ENCODE measurements at places on chromosomes 11 and 22. TPM values are rescaled to one million over a fixed set of nuclear protein-coding genes. Genes with fewer than 3 reads are reported as not detected.
A peak's percentile ranks its signal among the peaks of the same experiment; 100 is the strongest.

DNA sequence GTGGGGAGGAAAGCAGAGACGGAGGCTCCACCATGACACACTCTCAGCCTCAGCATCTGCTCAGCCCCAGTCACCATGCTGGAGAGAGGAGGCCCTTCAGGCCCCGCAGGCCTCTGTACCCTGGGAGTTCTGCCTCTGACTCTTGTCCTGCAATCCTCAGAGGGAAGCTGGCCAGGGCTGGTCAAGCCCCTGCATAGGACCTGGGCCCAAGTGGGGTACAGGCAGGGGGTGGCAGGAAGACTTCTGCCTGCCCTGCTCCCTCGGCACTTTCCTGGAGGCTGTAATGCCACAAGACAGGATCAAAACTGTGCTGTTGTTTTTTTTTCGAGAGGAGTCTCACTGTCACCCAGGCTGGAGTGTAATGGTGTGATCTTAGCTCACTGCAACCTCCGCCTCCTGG is 33.7 kb downstream of the LRRC74B start:
- DNase-seq: no peak

DNA sequence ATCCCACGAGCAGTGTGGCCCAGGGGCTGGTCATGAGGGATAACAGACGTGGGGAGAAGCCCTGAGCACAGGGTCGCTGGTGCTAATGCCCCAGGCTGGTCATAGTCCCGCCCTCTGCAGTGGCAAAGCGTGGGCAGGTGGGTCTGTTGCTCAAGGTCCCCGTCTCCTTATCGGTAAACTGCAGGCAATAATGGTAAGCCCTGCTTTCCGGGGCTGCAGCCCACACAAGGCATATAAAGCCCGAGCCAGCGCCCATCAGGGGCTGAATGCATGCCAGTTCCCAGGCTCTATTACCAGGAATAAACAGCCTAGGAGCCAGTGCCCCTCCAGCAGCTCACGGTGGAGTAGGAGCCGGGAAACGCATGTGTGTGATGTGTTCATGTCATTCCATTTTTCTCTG is 261.0 kb downstream of the BRD1 start:
- DNase-seq: no peak

LINC01488 gene
- total RNA-seq: not detected

DNA sequence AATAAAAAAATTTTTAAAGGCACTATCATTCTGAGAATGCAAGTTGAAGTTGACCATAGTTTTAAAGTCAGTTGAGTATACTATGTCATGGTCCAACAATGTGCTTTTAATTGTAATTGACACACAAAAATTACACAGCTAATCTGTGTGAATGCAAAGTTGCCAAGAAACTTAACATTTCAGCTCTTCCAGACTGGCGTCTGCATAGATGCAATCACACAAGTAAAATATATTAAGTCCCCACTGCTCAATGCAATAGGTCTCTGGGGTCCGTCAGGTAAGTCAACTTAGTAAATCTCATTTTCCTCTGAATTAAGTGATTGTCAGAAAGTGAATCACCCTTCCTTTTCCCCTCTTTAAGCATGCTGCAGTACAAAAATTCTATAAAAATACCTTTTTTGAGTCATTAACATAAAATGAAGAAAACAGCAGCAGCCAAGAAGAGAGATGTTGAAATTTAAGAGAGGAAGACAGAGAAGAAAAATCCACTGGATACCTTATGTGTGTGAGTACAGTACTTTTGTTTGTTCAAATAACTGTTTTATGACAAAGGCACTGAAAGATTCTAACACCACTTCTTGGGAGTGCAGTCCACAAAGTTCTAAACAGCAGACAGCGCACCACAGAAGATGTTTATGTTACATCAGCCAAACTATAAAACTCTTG is 5.1 kb downstream of the FZD4 start:
- DNase-seq: no peak

- peak; percentile 73 for DNase-seq
Observed at GRCh38 chr11:69450064-69450856, 31.2 kb upstream of the LINC01488 start.

ANGPTL5 gene
- total RNA-seq: 0.12 TPM

- no peak for DNase-seq
Observed at GRCh38 chr11:7892840-7893254, 38.2 kb downstream of the OR10A6 start.

OR51L1 gene
- not detected for total RNA-seq

GRCh38 chr11:112942966-112943643 is 18.1 kb upstream of the NCAM1 start:
- no peak for DNase-seq

SCO2 gene
- total RNA-seq: not detected

RAC2 gene
- 4.3 TPM for total RNA-seq

DNA sequence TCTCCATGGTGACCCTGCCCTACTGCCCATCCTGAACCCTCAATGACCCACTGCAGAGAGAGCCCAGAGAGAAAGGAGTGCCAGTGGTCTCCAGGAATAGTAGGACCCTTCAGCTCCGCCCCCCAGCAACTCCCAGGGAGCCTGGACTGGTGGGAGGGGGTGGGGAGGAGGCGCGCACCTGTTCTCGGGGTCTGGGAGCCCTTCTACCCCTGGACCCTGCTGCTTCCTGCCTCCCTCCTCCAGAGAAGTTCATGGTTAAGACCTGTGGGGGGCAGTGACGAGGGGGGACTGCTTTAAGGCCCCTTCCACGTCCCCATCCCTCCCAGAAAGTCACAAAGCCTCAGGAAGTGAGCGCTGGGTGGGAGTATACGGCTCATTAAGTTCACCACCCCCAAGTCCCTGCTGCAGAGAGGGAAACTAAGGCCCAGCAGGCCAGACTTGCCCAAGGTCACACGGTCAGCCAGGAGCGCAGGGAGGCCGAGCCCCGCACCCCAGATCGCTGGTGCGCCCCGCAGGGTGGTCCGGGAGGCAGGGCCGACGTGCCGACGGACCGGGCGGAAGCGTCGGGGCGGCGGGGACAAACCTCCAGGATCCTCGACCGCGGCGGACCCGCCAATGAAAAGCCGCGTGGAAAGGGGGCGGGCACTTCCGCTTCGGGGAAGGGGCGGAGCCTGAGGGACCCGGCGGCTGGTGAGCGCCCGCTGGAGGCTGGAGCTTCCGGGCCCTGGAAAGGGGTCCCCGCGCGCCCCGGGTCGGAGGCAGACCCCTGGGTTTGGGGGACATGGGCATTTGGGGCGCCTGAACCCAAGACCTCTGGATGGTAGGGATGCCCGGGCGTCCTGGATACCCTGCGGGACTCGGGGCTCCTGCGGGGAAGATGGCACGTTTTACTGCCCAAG is at the start of the genes NUDT22 and TRPT1:
Gene NUDT22, plus strand, starts transcription at position 667 of the 899 bp plus-strand sequence. CDS start 379 bp downstream, outside the sequence.
Gene TRPT1, minus strand, starts transcription at position 579 of the 899 bp plus-strand sequence. Its CDS starts 326 bp downstream, at position 253.
- DNase-seq: peak; percentile 96

NUCB2 gene
- 77.7 TPM for total RNA-seq

KRTAP5-11 gene
- total RNA-seq: not detected

DNA sequence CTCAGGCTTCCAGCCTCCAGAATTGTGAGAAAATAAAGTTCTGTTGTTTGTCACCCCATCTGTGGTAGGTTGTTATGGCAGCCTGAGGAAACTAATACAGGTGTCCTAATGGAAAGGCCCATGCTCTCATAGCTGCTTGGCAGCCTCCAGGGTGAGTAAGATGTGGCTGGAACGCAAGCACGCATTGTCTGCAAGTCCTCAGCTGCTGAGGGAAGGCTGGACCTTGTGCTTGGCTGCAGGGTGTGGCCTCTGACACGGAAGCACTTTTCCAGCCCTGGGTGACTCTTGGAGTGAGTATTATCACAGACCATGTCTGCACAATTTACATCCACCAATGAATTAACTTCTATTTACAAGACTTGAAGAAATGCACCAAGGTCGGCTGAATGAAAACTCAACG is 44.4 kb upstream of the BARX2 start:
- DNase-seq: no peak

GRCh38 chr11:77442394-77443053 is 31.4 kb downstream of the PAK1 start:
- no peak for DNase-seq

EMSY gene
- total RNA-seq: 14.5 TPM

GRCh38 chr11:12109591-12110196 is 696 bp upstream of the MICAL2 start:
- no peak for DNase-seq

DDIAS gene
- 0.18 TPM for total RNA-seq

DNA sequence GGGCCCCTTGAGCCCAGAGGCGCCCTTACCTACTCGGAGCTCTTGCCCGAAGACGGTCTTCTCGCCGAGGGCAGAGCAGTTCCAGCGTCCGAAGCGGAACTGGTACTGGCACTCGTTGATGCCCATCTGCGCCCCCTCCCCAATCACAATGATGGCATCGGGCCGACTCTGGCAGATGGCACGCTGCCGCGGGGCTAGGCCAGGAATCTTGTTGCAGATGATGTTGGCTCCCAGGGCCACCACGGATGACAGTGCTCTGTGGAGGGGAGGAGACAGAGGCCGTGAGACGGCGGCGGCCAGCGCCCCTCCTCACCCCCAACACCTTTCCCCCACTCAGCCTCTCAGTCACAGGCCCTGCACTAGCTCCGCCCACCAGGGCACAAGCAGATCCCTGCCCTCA is 27.1 kb downstream of the WNT7B start:
- no peak for DNase-seq

- peak; percentile 82 for DNase-seq
Observed at GRCh38 chr11:117907276-117908108, 21.7 kb downstream of the TMPRSS13 start.

KLHDC7B gene
- total RNA-seq: 0.13 TPM

- DNase-seq: no peak
Observed at GRCh38 chr22:47053726-47054141, 291.3 kb downstream of the TBC1D22A start.

HPX gene
- total RNA-seq: 1.5 TPM

- DNase-seq: peak; percentile 29
Observed at GRCh38 chr11:104073950-104074705, 37.7 kb downstream of the DDI1 start.

RAB39A gene
- total RNA-seq: 2.2 TPM

- no peak for DNase-seq
Observed at GRCh38 chr22:39501644-39502108, 414 bp upstream of the MIEF1 start.

PRODH gene
- 4.1 TPM for total RNA-seq

MUC5AC gene
- not detected for total RNA-seq
